Left cardiac atrium (tissue), 4 donors: ENCODE measurements at places on chromosomes 16 and 17. TPM values are rescaled to one million over a fixed set of nuclear protein-coding genes. Genes with fewer than 3 reads are reported as not detected.

The MYH2 gene
- not detected for total RNA-seq

The ITGAX gene
- 1.7 TPM for total RNA-seq

GRCh38 chr17:77208217-77208808, 67.5 kb downstream of the SEC14L1 start:
- DNase-seq = no peak

DNA sequence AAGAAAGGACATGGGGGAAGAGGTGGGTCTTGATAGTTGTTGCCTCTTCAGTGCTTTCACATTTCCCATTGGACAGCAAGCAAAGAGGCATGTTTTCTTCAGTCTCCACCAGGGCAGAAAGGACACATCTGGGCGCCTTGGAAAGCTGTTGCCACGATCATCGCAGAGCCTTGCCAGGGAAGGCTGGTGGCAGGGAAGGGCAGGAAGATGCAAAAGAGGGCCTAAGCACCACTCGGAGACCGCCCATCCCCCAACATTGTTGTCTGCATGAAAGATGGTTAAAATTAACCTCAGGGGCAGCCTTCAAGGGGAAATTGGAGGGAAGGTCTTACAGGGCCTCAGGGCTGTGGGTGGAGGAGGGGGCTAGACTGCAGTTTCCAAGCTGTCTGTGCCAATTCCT, 114.2 kb downstream of the SOX9 start:
- no peak for DNase-seq

- DNase-seq = no peak
These were observed 7.2 kb upstream of the USP10 start for GRCh38 chr16:84692451-84693214.

DNA sequence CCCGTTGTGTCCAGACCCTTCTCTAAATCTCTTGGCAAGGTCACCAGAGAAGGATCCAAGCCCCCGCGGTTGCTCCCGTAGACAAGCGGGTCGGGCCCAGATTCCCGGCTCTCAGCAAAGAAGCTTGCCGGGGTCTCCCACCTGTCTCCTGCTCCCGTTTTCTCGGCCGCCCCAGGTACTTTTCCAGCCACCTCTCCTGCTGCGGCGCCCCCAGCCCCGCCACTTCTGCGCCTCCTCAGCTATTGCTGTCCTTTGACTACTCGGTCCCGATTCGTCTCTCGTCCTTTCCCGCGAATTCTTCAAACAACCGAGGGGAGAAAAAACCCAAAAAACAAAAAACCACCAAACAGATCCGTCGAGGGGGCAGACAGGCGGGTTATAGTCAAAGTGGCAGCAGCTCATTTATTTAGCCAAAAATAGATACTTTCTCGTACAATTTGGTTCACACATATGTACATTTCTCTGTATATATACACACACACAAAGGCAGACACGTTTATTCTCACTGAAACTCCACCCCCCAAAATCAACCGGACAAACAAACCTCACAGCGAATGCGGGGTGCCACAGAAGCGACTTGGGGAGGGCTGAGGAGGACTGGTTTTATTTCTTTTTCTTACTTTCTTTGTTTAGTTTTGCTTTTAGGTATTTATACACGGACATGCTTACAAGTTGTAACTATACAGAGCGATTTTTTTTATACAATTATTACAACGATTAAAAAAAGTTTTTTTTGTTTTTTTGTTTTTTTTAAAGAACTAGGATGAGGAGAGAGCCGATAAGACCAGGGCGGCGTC, 3.5 kb downstream of the IRX3 start:
- DNase-seq = no peak

GRCh38 chr17:76554131-76554530, 14.3 kb downstream of the PRCD start:
- DNase-seq = no peak

DNA sequence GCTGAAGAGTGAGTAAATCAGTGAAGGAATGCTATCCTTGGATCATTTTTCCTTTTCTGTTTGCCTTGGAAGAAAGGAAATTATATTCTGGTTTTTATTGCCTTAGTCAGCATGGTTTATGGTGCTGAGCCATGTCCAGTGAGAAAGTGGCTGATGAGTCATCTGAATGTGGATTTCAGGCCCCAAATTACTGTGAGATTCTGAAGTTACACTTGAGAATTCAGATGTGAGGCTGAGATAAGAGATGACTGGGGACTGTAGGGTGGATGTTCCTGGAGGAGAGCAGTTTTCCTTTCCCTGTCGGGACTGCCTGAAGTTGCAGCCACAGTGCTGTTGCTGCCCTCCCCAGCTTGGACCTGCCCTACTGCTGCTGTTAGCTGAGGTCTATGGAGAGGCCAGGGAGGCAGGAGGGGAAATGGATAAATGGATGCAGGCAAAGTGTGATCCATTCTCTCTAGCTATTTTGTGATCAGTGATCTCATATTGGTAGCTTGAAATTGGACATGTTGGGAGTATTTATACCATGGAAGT, 4.2 kb upstream of the MAP3K14 start:
- no peak for DNase-seq

- DNase-seq = no peak
These were observed 30.2 kb upstream of the GUCY2D start for GRCh38 chr17:7972131-7972785.

GRCh38 chr17:17859909-17860765, 23.4 kb upstream of the SREBF1 start:
- DNase-seq = peak; percentile 73

GRCh38 chr16:49158029-49158642, 123.5 kb downstream of the CBLN1 start:
- DNase-seq = no peak

- DNase-seq = peak; percentile 14
These were observed 33.3 kb downstream of the TNFRSF13B start for GRCh38 chr17:16938496-16939207.

- DNase-seq = no peak
These were observed 60.5 kb downstream of the TK2 start for GRCh38 chr16:66489385-66489784.

GRCh38 chr17:80097844-80098691, 3.3 kb upstream of the GAA start:
- no peak for DNase-seq
